ENCODE measurements at places on chromosomes 1 and 21.

GRCh38 chr1:32040711-32041110, 27.0 kb downstream of the KHDRBS1 start:
- DNase-seq: no peak

GRCh38 chr1:167148421-167148820, 54.5 kb downstream of the STYXL2 start:
- peak; percentile 68 for DNase-seq

DNA sequence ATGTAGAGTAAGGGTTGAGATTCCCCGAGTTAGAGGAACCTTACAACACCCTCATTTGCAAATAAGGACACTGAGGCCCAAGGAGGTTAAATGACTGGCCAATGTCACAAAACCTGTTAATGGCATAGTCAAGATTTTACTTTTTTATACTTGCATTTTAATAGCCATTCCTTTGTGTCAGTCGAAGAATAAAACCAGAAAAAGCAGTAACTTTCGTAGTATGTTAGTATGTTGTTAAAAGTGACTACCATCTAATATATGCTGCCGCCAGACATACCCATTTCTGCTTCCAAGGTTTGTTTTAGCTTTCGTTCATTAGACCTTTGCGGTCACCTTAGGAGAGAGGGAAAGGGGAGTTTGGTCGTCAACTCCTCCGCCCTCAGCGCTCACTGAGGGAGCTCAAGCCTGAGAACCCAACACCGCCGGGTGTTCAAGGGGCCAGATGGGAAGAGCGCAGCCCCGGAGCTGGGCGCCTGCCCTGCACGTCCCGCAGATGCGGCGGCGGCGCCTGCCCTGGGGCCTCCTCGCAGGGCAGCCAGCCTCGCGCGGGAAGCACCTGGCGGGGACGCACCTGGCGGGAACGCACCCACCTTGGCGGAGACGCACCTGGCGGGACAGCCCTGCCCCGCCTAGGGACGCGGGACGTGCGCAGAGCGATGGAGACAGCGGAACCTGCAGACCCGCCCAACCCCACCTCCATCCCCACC, 466 bp downstream of the VPS26C start:
- peak; percentile 71 for DNase-seq

- DNase-seq: peak; percentile 56
These were observed 341.7 kb downstream of the PCP4 start for GRCh38 chr21:40208948-40209345.

DNA sequence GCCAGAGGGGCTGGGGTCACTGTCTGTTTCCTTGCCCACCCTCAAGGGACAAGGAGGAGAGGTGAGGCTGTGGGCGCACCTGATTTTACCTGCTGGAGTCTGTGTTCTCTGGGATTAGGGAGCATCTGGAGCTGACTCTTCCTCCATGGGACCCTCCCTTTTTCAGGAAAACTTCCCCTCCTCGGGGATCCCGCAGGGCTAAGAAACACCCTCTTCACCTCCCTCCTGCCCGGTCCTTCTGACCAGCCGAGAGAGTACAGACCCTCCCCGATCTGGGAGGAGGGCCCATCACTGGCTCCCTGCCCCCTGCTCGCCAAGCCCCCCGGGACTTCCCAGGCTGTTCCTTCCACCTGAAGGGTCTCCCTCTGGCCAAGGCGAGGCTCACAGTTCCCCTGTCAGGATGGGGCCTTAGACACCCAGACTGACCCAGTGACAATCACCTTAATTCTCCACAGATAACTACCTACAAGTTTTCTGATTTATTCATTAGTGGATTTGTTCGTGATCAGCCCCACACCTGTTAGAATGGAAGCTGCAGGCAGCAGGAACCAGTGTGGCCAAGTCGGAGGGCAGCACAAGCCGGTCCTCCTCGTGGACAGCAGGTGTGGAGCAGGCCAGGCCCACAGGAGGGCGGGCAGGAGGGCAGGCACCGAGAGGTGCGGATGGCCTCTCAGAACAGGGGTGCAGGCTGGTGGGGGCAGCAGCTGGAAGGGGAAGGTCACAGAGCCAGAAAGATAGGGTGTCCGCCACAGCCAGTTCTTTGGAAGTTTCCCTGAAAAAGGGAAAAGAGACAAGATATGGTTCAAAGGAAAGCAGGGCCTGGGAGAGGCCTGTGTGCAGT, 15.9 kb upstream of the SAMD11 start:
- no peak for DNase-seq

GRCh38 chr1:110874324-110875215, 1.6 kb downstream of the CD53 start:
- no peak for DNase-seq

DNA sequence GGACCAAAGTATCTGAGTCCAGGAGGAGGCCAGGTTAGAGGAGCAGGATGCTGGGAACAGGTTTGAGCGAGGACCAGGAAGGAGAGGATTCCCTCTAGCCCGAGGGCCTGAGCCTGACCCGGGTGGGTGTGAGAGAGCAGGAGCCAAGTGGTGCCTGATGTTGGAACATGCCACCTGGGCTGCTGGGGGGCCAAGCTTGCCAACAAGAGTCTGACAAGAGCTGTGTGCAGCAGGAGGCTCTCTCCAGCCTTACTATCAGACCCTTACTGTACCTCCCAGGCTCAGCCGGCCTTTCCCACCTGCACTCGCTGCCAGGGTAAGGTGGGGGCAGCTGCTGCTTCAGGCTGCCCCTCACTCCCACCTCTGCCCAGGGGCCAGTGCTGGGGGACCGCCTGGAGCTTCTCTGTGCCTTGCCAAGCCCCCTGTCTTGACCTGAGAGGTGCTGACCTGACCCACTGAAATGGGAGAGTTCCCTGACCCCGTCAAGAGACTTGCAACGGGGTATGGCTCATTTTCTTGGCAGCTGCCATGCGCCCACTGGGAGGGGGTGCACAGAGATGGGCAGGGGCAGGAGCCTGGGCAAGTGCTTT, 159.6 kb upstream of the VAMP3 start:
- no peak for DNase-seq

GRCh38 chr1:204821476-204821875, 49.2 kb upstream of the NFASC start:
- DNase-seq: no peak

DNA sequence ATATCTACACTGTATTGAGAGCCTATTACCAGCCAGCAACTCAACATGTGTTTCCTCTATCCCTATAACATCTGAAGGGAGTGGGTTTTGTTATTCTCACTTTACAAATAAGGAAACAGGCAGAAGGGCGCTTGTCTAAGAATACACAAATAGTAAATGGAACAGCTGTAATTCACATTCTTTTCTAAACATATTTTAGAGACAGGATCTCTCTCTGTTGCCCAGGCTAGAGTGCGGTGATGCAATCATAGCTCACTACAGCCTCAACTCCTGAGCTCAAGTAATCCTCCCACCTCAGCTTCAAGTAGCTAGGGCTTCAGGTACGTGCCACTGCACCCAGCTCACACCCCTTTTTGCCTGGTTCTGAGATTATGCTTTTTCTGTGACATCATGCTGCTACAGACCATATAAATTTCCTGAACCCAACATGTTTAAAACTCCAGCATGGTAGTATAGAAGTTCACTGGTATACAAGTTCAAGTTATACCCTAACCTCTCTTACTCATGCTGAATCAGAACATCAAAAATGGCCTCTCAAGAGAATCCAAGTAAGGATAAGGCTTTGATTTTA, 8.6 kb upstream of the TACSTD2 start:
- no peak for DNase-seq

GRCh38 chr1:151047591-151047924, at the start of gene C1orf56:
Gene C1orf56, plus strand, starts transcription at chr1:151047751. Its CDS starts 97 bp downstream, at chr1:151047848.
- peak; percentile 89 for DNase-seq

DNA sequence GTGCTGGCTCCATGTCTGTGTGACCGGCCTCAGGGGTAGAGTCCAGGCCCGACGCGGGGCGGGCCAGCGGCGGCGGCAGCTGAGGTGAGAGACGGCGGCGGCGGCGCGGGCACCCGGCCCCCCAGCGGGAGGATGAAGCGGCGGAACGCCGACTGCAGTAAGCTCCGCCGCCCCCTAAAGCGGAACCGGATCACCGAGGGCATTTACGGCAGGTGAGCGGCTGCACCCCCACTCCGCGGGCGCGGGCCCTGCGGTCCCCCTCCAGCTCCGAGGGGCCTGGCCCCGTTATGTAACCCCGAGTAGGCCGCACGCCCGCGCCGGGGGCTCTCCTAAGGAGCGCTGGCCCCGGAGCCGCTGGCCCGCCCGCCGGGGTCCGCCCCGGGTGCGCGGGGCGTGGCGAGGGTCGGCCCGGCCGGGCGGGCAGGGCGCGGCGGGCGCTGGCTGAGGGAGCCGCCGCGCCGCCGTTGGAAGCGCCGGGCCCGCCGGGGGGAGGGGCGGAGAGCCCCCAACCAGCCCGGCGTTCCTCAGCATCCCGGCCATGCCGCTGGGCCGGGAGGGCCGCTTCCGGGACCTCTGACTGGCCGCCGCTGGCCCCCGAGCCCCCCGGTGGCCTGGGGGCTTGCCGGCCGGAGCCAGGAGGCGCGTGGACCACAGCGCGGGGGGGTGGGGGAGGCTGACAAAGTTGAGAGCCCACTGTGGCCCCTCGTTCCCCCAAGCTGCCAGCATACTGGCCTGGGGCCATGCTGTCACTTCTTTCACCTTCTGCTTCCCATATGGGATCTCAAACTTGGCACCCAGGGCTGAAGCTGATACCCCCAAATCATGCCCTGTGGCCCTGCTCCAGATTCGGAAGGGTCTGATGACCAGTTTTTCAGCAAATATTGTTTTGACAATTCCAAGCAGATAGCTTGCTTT, 527 bp downstream of the MACO1 start:
- peak; percentile 44 for DNase-seq
